ENCODE measurements at places on chromosomes 7 and 10. TPM values are rescaled to one million over a fixed set of nuclear protein-coding genes. Genes with fewer than 3 reads are reported as not detected.

DNA sequence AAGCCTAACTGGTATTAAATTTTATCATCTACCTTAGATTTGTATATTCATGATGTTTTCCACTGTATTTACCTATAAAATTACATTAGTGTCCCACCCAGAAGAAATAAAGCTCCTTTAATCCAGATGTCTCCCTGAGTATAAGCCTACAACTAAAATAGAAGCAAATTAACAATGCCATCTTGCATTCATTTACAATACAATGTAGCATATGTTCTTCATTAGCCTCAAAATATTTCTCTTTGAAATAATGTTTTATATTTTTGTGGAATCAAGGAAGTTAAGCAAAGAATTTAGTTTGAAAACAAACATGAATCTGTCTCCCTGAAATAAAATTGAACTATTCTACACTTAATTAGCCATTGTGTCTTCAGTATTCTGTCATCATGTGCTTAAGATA, 112.3 kb downstream of the CACNA2D1 start:
- no peak for DNase-seq

DNA sequence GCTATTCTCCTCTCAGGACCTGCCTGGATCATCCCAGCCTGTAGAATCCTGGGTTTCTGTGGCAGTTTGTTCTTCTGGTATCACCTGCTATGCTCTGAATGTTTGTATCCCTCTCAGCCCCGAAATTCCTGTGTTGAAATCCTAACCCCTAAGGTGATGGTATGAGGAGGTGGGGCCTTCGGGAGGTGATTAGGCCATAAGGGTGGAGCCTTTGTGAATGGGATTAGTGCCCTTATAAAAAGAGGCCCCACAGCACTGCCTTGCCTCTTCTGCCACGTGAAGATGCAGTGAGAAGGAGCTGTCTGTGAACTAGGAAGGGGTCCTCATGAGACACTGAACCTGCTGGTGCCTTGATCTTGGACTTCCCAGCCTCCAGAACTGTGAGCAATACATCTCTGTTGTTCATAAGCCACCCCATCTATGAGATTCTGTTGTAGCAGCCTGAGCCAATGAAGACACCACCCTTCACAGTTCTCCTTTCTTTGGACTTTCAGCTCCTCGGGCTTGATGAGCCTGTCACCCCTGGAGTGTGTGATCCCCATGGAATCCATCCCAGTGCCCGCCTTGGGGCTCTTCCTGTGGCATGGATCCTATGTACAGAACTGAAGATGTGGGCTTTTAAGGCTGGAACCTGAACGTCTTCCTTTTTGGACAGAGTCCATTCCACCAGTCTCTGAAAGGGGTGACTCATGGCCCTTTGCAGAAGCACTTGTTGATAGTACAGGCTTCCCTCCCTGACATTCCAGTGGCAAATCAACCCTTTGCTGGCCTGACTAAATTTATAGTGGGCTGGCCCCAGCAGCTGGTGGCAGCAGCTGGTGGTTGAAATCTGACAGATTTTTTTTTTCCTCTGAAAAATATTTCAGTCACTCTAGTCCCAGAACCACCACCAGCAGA, 138.0 kb downstream of the TACC2 start:
- no peak for DNase-seq

DNA sequence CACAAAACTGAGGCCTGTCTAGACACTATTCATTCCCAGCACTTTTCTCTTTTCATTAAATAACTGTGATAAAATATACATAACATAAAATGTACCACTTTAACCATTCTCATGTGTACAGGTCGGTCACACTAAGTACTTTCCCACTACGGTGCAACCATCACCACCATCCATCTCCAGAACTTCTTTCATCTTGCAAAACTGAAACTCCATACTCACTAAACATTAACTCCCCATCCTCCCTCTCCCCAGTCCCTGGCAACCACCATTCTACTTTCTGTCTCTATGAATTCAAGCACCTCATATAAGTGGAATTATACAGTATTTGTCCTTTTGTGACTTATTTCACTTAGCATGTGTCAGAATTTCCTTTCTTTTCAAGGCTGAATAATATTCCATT, 53.0 kb downstream of the ARHGAP12 start:
- no peak for DNase-seq

- no peak for DNase-seq
Measured at GRCh38 chr7:123539871-123540270, 5.5 kb upstream of the IQUB start.

- DNase-seq: no peak
Measured at GRCh38 chr10:124596116-124596785, 134.6 kb downstream of the LHPP start.

DNA sequence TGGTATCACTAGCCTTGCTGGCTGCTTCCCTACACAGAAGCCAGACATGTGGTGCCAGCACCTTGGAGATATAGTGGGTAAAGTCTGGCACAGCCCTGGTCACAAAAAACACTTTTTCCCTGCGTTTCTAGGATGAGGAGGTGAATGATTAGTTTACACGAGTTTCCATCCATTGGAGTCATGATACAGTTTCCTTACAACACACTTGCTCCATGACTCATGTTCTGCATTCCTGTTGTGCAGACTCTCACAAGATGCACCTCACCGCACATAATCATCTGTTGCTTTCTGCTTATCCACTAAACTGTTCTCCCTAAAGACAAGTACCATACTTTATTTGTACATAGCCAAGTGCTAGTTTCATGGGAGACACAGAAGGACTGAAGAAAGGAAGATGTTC, 747.1 kb upstream of the GALNT17 start:
- DNase-seq: no peak

- peak; percentile 52 for DNase-seq
Measured at GRCh38 chr10:133565441-133566294, at the start of gene SYCE1. SYCE1 (minus strand) TSS chr10:133565583; CDS start chr10:133565529, 54 bp downstream.

DNA sequence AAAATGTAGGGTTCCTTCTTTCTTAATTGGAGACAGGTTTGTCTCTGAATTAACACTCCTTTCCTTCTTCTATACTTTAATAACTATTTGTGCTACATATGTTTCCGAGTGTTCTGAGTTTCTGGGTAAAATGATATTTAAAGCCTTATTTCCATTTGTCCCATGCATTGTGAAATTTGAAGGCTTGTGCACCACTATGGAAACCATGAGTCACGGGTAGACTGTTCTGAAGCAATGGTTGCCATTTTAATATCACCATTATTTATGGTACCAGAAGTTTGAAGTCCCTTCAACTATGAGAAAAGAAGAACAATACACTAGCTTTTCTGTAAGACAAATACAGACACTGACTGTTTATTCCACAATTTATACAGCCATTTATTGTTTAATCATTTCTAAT, 44.7 kb upstream of the ZEB1 start:
- no peak for DNase-seq

GRCh38 chr10:58280477-58280876, 11.5 kb downstream of the CISD1 start:
- DNase-seq: no peak

DNA sequence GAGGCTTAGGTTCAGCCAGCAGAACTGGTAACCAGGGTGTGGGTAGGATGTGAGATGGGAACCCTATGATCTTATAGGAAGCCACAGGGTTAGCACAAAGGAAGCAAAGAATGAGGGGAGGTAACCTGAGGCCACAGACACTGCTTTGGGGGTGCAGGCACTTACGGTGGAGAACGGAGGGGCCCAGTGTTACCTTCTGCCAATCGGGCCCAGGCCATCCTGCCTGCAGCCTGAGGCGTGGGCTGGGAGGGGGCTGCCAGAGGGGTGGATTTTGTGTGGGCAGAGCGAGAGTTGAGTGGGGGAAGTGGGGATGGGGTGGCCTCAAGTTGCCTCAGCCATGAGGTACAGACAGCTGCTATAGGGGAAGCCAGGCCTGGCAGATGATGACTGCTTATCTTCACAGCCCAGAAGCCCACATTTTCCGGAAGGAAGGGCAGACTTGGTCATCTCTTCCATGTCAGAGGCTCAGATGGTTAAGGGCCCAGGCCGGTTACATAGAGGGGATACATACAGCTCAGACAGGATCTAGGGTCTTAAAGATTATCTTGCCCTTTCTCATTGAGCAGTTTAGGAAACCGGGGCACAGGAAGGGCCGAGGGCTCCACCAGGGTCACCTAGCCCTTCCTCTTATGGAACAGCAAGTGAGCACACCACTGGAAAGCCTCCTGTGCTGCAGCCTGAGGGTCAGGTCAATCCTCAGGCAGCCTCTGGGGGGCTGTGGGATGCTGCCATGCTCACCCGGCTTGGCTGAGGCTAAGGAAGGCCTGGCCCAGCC, 24.4 kb upstream of the VSIR start:
- DNase-seq: no peak

- DNase-seq: peak; percentile 85
Measured at GRCh38 chr10:132397036-132397541, at the start of gene PWWP2B. PWWP2B (plus strand) TSS chr10:132397200; CDS start chr10:132397227, 27 bp downstream.

DNA sequence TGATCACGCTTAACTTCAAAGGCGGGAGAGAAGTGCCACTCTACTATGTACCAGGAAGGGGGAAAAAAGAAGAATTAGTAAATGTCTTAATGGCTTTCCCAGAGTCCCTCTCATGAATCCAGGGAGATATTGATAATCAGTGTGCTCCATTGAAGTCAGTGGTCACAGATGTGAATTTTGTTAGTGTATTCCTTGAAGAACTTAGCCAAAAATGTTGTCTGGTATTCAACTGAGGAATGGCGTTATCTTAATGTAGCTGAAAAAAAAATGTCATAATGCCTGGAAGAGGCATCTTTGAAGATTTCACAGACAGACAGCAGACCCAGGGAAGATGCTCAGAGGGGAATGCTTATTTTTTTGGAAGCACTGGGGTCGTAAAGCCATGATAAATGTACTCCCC, 250.4 kb downstream of the WDR11 start:
- DNase-seq: no peak

DNA sequence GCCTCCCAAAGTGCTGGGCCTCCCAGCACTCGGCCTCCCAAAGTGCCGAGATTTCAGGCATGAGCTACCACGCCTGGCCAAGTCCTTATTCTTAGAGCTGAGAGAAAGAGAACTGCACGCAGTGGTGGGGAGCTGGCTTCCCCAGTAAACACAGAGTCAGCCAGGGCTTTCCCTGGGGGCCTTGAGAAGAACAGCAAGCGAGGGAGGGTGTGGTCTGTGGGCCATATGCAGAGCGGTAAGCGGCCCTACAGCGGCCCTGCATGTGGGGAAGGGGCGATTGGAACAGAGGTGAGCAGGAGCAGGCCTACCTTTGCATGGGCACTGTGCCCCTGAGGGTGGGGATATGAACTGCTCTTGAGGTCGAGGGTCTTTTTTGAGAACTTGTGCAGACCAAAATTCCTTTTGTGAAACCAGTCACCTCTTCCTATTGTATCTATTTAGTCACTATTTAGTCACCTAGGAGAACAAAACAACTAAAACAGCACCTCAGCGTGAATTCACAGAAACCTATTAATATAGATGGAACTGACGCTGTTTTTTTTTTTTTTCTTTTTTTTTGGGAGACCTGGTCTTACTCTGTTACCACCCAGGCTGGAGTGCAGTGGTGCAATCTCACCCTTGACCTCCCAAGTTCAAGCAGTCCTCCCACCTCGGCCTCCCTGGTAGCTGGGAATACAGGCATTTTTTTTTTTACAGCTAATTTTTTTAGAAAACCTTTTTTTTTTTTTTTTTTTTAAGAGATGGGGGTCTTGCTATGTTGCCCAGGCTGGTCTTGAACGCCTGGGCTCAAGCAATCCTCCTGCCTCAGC, 36.9 kb upstream of the SH2D4B start:
- DNase-seq: peak; percentile 71

DNA sequence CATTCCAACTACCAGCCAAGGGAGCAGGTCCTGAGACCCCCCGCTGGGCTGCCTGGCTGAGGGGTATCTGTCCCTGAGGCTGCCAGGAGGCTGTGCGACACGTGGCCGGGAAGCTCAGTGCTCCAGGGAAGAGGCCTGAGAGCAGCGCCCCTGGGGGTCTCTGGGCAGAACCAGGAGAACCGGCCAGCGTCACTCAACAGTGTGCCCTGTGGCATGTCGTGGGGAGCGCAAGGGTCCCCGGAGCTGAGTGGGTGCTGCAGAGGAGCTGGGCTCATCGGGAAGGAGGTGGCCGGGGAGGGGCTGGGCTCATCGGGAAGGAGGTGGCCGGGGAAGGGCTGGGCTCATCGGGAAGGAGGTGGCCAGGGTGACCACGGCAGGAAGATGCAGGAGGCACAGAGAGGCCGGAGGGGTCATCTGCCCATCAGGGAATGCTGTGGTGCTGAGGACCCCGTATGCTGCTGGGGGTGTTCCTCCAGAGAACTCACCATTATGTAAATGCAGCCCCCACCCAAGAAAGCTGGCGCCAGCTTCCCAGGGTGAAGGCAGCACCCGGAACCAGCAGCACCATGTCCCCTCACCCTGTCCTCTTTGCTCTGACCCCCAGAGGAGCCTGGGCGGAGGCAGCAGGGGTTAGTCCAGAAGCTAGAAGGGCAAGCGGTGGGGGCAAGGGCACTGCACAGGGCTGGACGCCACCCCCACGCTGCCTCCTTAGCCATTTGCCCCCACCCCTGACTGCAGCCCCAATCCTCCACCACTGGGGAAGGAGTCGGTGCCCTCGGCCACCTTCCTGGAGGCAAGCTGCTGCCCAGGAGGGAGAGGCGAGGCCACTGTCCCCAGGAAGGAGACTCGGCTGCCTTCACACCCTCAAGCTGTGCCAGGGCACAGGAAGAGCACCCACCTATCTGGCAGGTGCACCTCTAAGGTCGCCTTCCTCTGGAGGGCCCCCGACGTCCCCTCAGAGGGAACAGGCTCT, 33.3 kb downstream of the CALML3 start:
- DNase-seq: no peak

DNA sequence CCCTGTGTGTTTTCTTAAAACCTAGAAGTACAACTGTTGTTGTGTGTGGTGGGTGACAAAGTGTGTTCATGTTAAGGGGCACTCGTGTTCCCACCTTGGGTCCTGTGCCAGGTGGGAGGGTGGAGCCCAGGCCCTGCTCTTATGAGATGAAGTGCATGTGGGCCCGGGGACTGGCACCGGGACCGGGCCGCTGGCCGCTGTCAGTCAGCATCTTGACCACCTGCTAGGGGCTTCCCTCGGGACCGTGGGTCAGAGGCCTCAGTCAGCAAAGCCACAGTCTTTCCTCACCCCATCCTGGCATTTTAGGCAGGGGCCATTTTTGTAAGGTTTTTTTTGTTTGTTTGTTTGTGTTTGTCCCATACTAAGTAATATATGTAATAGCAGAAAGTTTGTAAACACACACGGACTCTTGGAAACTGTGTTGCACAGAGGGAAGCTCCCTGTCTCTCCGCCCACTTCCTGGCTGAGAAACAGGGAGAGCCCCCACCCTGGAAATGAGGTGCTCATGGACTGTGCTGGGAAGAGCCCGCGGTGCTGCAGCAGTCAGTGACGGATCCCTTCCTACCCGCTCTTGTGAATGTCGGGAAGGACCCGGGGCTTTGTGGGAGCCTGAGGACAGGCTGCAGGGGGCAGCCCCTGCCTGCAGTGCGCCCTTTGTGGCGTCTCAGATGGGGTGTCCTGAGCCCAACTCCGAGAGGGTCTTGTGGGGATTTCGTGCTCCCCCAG, 13.4 kb downstream of the AGAP3 start:
- no peak for DNase-seq

The SSMEM1 gene
- not detected for total RNA-seq

The SPAM1 gene
- total RNA-seq: not detected

The PALD1 gene
- total RNA-seq: 2.4 TPM

The MAGI2 gene
- 0.64 TPM for total RNA-seq

The SFTPA1 gene
- not detected for total RNA-seq

The OPTN gene
- 42.9 TPM for total RNA-seq

The OR6V1 gene
- not detected for total RNA-seq

The STOX1 gene
- total RNA-seq: 0.57 TPM

The SHOC2 gene
- total RNA-seq: 130 TPM

The ADGRA1 gene
- not detected for total RNA-seq
